ENCODE measurements at places on chromosomes 5 and 9. TPM values are rescaled to one million over a fixed set of nuclear protein-coding genes. Genes with fewer than 3 reads are reported as not detected.

DNA sequence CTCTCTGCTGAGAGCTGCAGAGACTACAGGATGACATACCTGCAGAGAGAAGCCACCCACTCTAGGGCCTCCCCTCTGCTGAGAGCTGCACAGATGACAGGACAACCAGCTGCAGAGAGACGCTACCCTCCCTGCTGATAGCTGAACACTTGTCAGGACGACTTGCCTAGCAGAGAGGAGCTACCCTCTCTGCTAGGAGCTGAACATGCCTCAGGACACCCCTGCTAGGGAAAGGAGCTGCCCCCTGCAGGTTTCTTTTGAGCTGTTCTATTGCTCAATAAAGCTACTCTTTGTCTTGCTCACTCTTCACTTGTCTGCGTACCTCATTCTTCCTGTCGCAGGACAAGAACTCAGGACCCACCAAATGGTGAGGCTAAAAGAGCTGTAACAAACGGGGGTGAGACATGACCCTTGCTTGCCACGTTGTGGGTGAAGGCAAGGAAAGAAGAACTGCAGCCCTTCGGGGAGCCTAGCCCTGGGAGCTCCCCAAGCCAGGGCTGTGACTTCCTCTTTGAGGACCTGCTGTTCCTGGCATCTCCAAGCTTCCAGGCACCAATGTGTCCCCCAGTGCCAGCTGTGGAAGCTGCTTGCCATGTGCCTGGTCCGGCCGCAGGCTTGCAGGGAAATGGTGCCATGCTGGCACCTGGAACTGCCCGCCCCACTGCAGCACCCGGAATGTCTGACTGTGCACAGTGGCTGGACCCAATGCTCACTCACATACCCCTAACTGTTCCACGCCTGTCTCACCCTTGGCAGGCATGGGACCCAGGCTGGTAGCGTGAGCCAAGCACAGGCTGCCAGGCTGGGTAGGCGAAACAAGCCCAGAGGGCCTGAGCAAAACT, 5.1 kb upstream of the TESK1 start:
- DNase-seq = no peak

DNA sequence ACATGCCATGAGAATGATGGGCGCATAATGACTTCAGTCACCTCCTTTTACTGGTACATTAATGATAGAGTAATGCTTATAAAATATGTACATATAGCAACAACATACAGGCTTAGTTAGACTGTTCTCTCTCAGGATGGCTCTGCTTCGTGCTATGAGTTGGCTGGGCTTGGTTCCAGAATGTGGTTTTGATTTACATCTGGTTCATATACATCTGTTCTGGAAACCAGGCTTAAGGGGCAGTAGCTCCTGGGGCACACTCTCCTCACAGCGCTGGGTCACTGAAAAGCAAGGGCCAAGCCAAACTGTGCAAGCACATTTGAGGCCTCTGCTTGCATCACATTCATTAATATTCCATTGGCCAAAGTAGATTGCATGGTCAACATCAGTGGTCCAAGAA, 44.9 kb downstream of the PCSK1 start:
- DNase-seq = no peak

- peak; percentile 93 for DNase-seq
Measured at GRCh38 chr9:214648-215493, at the start of gene DOCK8. TSS of gene DOCK8 (plus strand) at chr9:214865. CDS start at chr9:214977, 112 bp downstream.

DNA sequence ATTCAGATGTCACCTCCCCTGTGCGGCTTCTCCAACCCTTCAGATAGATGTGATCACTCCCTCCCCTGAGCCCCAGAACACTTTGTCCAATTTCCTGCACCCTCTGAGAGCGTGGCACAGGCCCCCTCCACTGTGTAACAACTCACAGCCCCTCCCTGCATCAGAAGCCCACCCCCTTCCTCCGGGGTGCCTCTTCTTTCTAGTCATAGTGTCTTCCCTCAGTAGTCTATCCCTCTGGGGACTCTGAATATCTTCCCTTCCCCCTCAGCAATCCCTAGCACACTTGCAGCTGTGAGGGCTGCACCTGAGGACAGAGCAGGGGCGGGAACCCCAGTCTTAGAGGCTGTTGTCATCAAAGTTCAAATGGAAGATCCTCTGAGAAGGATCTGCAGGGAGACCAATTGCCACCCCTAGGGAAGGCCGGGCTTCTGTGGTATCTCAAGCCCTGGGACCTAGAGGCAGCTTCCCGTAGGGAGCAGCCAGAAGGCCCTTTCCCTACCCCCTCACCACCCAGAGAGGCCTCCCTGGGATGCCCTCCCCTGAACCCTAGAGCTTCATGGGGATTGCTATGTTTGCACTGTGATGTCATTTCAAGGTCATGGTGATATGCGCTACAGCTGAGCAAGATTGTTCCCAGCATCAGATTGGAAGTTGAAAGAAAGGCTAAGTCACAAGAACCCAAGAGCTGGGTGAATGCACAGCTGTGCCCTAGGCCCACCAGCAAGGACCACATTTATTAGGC, 70.7 kb downstream of the THBS4 start:
- no peak for DNase-seq

DNA sequence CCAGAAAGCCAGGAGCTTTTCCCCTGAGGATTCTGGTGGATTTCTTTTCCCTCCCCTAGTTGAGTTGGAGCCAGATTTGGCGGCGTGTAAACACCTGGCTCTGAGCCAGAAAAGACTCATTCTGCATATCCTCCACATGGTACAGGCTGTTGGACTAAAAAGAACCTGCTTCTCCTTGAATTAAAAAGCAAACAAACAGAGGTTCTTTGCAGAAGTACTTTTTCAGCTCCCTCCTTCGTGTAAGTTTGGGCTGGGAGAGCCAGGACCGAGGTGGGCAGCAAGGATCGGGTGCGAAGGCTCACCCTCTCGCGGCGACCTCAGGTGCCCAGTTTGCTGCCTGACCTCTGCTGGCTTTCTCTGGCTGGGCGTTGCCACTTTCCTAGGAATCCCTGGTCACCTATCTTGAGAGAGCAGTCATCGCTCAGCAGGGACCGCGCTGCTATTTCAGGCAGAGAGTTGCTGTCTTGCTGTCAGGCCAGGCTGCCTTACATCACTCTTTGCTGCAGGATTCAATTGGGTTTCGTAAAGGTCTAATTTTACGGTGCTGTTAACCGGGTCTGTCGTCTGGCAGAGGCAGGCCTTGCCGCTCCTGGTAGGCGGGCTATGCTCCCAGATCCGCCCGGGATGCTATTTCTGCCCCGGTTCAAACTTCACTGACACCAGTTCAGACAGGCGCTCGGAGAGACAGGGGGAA, 3.2 kb downstream of the PAPPA start:
- DNase-seq = peak; percentile 28

GRCh38 chr9:99828417-99829176, 6.9 kb downstream of the NR4A3 start:
- no peak for DNase-seq

DNA sequence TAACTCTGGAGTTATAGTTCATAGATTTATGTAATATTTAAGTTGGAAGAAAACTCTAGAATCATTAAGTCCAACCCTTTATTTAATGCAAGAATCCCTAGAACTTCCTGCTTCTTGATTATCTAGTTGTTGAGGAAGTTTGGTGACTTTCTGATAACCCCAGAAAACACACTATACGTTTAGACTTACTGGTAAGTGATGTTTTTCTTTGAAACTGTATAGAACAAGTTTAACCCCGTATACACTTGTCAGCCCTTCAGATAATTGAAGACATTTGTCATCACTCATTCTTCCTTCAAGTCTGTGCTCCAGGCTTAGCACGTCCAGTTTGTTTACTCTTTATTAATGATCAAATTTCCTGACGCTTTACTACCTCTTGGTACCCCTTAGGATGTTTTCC, 9.0 kb downstream of the NDUFS4 start:
- DNase-seq = no peak

DNA sequence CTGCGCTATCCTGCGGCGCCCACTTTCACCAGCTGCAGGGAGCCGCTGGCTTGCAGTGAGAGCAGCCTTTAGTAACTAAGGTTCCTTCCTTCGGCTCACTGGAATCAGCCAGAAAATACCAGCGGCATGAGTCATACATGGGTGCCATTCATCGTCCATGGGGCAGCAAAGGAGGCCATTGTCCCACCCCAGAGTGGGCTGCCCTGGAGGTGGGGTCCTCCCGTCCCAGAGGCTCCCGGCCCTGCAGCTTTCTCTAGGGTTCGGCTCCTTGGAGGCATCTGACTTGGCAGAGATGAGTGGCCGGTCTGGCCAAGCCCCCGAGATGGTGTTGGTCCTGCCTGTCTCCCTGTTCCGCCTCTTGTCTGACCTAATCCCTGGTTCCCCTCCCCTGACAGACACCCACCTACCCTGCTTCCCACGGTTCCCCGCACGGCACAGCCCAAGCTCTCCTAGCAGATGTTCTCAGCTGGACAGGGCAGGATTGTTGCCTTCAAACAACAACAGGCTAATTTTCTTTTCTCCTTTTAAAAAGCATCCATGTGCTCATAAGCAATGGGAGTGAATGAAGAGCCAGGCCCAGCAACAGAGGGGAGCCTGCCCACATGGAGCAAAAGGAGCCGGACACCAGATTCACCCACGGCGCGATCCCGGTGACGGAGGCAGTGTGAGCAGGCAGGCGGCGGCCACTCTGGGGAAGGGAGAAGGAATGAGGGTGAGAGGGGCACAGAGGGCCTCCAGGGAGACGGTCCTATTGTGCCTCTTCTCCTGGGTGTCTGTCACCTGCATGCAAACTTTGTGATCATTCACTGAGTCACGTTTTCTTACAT, 97.0 kb upstream of the COL5A1 start:
- DNase-seq = no peak

GRCh38 chr5:141850786-141851185, 27.4 kb downstream of the PCDH1 start:
- no peak for DNase-seq

- no peak for DNase-seq
Measured at GRCh38 chr9:26579056-26579455, 313.5 kb downstream of the CAAP1 start.

GRCh38 chr5:96075579-96076289, 114.1 kb upstream of the ELL2 start:
- no peak for DNase-seq

DNA sequence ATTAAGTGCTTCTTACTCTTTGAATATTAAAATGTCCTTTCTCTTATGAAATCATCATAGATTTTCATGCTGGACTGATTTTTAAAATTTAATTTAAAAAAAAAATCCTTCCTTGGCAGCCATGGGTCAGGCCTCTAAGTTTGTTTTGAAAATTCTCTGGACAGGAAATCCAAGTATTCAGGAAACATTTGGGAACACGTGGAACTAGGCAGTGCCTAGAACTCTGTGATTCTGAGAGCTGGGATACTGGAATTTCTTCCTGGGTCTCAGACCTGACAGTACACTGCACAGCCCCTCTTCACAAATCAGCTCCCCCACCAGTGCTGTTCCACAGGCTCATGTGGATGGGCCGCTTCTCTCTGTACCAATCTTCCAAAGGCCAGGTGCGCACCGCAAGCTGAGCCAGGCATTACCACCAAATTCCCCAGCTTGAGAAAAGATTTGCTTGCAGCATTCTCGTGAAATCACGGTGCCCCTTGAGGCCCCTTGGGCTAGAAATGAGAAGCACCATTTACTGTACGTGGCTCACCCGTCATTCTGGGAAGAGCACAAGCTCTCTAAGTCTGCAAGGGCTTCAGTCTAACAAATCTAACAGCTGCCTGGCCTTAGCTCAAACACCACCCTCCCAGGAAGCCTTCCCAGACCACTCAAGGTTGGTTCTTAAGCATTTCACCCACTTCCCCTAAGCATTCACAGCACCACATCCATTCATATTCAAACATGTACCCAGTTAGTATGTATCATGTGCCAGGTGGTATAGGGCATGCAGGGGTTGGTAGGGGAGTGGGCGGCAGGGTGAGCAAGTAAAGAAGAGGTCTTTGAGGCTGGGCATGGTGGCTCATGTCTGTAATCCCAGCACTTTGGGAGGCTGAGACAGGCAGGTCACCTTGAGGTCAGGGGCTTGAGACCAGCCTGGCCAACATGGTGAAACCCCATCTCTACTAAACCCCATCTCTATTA, 26.5 kb downstream of the B4GALT1 start:
- peak; percentile 82 for DNase-seq

DNA sequence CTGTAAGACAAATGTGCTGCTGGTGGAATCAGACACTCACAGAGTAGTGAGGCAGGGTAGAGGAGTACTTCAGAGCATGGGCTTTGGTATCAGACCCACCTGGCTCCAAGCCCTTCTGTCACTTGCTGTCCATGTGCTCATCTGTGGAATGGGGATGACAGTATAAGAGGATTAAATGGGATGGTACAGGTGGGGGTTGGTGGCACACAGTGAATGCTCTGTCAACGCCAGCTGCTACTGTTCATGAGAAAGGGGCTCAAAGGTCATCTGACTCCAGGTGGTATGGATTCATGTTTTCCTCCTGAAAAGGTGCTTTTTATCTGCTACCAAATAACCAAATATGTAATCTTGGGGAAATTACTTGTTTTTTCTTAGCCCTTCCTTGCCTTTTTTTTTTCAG, 23.0 kb upstream of the PPARGC1B start:
- DNase-seq = no peak

- no peak for DNase-seq
Measured at GRCh38 chr9:5838884-5839571, 6.1 kb upstream of the ERMP1 start.

- DNase-seq = no peak
Measured at GRCh38 chr5:163585206-163585605, 79.8 kb downstream of the MAT2B start.

- DNase-seq = no peak
Measured at GRCh38 chr5:25554077-25554476, 909.3 kb upstream of the CDH10 start.

DNA sequence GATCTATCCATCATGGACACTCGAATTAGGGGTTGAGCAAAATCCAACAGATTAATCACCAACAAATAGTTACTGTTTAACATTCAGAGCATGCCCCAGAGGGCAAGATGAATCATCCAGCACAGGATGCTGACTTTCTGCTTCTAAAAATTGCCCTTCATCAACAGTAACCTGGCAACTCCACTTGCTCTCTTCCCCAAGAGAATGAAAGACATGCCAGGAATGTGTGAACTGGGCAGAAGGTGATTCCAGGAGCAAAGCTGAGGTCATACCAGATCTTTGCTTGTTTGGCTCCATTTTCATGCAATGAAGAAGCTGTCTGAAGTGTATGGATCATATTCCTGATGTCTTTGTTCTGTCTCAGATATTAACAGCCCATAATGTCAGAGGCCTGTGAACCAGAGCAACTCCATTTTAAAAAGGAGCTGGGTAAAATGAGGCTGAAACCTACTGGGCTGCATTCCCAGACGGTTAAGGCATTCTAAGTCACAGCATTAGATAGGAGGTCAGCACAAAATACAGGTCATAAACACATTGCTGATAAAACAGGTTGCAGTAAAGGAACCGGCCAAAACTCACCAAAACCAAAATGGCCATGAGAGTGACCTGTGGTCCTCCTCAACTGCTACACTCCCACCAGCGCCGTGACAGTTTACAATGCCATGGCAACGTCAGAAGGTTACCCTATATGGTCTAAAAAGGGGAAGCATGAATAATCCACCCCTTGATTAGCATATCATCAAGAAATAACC, 2.5 kb upstream of the ZNF367 start:
- no peak for DNase-seq

GRCh38 chr5:87151547-87151946, 116.1 kb upstream of the RASA1 start:
- no peak for DNase-seq

Gene TLE1
- total RNA-seq = 42.2 TPM

Gene CA9
- 3.2 TPM for total RNA-seq

Gene SUB1
- 137 TPM for total RNA-seq

Gene DAB2
- total RNA-seq = 25.7 TPM

Gene MPDZ
- 11.4 TPM for total RNA-seq

Gene DMRTA1
- 0.27 TPM for total RNA-seq

Gene GABRA1
- total RNA-seq = not detected

Gene F2RL2
- total RNA-seq = 1.8 TPM

Gene NME5
- 0.49 TPM for total RNA-seq

Gene BARHL1
- total RNA-seq = not detected

Gene SYK
- total RNA-seq = 22.7 TPM
